ENCODE measurements at places on chromosomes 13 and 19.

GRCh38 chr13:29448174-29448573 is 147.3 kb downstream of the SLC7A1 start:
- no peak for DNase-seq

DNA sequence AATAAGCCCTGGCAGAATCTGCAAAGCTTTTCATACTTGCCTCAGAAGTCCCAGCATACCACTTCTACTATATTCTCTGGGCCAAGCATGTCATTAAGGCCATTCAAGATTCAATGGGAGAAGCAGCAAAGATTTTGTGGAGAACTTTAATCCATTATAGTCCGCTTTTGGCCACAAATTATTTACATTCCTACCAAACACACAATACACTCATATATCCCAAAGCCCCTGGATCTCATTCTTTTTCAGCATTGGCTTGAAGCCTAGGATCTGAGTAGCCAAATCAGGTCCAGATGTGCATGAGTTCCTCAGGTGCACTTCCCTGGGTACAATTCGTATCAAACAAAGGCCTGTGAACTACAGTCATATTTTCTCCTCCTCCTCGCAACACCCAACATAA is 203.4 kb downstream of the NDFIP2 start:
- no peak for DNase-seq

DNA sequence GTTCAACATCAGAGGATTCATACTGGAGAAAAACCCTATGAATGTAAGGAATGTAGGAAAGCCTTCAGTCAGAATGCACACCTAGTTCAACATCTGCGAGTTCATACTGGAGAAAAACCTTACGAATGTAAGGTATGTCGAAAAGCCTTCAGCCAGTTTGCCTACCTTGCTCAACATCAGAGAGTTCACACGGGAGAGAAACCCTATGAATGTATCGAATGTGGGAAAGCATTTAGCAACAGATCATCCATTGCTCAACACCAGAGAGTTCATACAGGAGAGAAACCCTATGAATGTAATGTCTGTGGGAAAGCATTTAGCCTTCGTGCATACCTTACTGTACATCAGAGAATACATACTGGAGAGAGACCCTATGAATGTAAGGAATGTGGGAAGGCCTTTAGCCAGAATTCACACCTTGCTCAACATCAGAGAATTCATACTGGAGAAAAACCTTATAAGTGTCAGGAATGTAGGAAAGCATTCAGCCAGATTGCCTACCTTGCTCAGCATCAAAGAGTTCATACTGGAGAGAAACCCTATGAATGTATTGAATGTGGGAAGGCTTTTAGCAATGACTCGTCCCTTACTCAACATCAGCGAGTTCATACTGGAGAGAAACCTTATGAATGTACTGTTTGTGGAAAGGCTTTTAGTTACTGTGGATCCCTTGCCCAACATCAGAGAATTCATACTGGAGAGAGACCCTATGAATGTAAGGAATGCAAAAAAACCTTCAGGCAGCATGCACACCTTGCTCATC is 15.4 kb downstream of the ZNF570 start:
- DNase-seq, result no peak

DNA sequence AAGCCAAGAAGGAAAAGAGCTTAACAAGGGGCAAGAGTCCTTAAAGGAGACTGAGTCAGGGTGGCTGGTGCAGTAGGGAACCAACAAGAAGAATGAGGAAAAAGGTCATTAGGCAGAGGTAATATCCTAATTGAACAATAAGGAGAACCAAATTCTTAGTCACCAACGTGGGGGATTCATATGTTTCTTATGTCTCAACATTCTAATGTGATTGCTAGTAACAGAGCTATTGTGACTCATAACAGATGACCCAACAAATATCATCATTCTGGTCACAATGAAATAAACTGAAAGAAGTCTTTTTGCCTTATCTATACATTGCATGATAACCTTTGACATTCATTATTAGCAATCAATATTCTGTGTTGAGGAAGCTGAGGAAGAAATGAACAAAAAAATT is 101.6 kb downstream of the RAP2A start:
- DNase-seq, result no peak

GRCh38 chr13:39760521-39760920 is 105.1 kb downstream of the COG6 start:
- DNase-seq, result no peak

DNA sequence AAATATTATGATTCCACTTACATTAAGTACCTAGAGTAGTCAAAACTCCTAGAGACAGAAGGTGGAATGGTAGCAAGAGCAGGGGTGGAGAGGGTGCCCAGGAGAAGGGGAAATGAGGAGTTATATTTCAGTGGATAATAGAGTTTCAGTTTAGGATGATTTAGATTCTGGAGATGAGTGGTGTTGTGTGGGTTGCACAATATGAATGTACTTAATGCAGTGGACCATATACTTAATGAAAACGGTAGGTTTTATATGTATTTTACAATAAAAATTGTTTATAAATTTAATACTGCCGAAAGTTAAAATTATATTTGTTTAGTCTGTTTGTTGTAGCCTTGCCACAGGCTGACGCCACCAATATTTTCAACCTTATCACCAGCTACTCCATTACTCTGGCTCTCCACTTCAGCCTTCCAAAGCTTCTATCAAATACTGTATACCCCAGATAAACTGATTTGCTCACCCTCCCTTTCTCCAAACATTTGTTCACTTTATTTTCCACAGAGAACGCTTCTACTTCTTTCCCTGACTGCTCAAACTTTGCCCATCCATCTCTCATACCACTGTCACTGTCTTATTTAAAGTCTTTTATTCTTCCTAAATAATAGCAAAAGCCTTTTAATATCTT is 1.4 kb upstream of the RBM26 start:
- no peak for DNase-seq

- DNase-seq, result peak; percentile 86
Observed at GRCh38 chr19:35120492-35120891, 4.9 kb downstream of the FXYD3 start.

GRCh38 chr19:15114153-15114540 is 6.9 kb downstream of the SYDE1 start:
- no peak for DNase-seq

DNA sequence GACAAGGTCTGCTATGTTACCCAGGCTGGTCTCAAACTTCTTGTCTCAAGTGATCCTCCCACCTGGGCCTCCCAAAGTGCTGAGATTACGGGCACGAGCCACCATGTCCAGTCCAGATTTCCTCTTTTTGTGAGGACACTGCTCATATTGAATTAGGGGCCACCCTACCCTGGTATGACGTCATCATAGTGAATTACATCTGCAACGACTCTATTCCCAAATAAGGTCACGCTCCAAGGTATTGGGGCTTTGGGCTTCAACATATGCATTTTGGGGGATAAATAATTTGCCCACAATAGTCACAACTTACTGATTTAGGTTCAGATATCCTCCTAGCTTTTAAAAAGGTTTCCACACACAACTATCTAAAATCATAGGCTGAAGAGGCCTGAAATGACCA is 9.5 kb downstream of the SLC15A1 start:
- no peak for DNase-seq

DNA sequence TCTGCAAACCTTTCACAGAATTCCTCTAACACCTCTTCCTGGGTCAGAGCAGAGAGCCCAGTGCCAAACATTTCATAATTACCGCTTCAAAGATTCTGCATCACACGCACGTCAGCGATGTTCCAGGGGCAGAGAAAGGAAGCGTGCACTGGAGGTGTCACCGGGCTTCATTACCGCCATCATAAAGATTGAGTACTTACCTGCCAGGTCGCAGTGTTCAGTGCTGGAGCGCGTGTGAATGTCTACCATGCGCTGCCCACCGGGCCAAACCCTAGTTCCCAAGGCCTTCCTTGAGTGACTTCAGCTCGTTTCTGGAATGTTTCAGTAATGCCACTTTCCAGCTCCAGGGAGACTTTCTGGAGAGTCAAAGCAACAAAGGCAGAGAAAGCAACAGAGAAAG is 104.4 kb downstream of the ZDHHC20 start:
- no peak for DNase-seq

- DNase-seq, result no peak
Observed at GRCh38 chr19:18292462-18292809, 11.0 kb upstream of the JUND start.

DNA sequence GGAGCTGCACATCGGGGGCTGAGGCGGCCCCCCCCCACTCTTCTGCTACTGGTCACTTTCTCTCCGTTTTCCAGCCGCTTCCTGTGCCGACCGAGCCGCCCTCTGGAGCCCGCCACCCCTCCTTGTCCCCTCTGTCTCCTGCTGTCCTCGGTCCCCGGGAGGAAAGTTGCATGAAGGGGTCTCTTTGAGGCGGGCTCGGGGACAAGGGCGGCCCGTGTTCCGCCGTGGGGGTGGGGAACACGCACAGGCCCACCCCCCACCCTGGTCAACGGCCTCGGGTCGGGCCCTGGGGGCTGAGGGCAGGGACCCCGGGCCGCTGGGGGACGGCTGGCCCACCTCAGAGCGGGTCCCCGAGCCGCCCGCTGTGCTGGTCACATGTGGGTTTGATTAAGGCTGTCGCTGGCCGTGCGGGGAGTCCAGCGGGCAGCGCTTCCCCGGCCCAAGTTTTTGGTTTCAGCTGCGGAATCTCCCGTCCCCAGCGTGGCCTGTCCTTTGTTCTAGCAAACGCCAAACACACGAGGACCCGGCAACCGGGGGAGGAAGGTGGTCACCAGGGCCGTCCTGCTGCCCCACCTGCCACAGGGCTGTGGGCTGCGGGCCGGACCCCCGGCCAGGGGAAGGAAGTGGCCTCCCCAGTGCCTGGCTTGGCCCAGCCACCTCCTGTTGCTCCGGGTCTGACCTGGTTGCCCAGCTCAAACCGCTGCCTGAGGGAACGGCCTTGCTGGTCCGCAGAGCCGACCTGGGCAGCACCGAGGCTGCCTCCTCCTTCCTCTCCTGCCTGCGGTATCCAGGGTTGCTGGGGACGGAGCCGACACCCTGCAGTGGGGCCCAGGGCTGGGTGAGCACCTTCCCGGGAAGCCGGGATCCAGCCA is 1.9 kb downstream of the EFNA2 start:
- DNase-seq, result no peak

GRCh38 chr13:111859354-111860230 is 207.4 kb upstream of the SOX1 start:
- DNase-seq, result no peak

- no peak for DNase-seq
Observed at GRCh38 chr19:28324275-28325060, 888.5 kb downstream of the UQCRFS1 start.

DNA sequence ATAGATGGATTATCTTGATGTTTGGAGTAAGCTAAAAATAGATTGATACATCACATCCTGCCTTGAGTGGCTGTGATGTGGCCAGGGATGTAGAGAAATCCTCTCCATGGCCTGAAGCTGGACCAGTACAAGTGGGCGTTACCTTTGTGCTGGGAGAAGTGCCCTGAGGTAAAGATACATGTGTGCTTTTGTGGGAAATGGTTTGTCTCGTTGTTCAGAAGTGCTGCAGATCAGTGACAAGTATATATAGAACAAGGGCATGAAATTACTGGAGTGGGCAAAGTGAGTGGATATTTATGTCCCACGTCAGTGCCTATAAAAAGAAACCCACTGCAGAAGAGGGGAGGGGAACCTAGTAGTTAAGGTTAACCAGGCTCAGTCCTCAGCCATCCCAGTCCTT is 12.2 kb upstream of the ZNF304 start:
- DNase-seq, result no peak
